ENCODE measurements at places on chromosomes 1 and 21.

GRCh38 chr21:39065917-39066316 lies 117.3 kb downstream of the PSMG1 start:
- DNase-seq: no peak

DNA sequence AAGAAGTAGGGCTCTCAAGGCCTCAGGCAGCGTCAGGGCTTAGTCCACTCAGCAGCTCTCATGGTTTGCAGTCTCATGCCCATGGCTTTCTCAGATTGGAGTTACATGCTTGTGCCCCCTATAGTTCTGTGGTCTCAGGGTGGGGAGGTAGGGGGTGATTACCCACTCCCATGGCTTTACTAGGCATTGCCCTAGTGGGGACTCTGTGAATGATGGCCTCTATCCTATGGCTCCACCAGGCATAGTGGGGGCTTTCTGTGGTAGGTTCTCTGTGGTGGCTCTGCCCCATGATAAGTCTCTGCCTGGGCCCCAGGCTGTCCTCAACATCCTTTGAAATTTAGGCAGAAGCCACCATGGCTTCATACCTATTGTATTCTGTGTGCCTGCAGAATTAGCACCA lies 48.9 kb downstream of the MSH4 start:
- DNase-seq: no peak

- DNase-seq: peak; percentile 95
Measured at GRCh38 chr1:10537082-10537766, 62.5 kb downstream of the PEX14 start.

GRCh38 chr1:66764994-66765578 lies 12.8 kb downstream of the DYNLT5 start:
- DNase-seq: no peak

DNA sequence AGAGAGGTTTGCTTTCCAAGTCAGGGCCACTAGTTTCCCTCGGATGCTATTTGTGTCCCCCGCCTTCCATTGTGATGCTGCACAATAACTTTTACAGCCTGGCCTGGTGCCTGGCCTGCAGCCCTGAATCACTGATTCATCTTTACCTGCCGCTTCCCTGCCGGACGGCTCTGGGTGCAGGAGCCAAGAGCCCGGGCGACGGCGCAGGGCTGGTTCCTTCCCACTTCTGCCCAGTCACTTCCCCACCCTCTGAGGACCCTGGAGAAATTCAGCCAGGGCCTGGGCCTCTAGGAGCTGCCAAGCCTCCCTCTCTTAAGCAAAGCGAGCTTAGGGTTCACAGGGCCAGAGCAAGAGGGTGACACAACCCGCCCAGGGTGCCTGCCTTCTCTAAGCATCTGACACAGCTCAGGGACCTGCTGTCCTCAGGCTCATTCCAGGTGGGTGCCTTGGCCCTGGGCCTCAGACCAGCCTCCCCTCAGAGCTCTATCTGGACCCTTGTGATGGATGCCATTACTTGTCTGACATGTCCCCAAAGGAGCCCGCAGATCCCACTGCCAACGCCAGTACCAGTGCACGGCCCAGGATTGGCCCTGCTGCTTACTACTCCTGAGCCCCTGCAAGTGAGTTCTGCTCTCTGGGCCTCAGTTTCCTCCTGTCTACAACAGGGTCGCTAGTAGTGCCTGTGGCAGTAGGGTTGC lies 381.0 kb upstream of the VAMP3 start:
- DNase-seq: no peak

DNA sequence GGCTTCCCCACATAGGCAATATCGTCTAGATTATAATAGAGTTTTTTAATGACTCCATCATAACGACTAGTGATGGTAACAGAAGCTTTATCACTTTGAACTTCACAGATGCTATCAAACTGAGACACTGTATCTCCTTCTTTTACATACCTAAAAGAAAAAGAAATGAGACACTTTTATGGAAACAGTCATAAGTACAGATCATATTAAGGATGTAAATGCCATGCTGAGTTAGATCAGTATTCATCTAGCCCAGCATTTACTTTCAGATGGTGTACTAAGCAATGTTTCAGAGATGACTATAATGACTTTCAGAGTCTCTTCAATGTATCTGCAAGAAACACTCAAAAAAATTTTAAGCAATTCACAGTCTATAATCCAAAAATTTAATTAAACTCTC lies 18.9 kb downstream of the DBT start:
- no peak for DNase-seq

DNA sequence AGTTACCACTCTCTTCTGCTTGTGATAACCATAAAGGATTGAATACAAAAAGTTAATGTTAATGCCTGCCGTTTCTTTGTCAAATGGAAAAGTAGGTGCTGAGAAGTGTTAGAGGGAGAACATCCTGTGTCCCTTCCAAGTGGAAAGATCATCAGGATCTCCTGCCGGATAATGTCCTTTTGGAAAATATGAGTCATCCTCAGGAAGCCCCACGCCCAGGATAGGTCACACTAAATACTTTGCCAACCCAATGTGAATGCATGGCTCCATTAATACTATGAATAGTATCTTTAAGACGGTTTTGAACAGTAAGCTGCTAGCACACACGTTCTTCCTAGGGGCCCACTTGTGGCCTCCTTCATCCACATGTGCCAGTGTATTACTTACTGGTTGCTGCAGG lies 279.5 kb downstream of the ZNF326 start:
- no peak for DNase-seq

DNA sequence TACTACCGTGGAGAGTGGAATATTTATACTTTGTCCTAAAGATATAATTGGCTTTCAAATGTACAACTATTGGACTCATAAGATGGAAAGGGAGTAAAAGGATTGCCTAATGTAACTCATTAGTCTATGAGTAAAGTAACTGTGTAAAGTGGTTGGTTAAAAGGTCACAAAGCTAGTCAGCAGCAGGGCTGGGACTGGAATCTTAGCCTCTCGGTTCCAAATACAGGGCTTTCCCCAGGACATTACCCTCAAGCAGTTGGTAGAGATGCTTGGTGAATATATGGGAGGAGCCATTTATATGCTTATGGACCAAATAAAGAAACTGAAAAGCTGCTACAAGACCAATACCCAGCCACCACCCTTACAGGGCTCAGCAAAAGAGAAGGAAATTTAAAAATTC lies 283.7 kb downstream of the HLX start:
- DNase-seq: no peak

DNA sequence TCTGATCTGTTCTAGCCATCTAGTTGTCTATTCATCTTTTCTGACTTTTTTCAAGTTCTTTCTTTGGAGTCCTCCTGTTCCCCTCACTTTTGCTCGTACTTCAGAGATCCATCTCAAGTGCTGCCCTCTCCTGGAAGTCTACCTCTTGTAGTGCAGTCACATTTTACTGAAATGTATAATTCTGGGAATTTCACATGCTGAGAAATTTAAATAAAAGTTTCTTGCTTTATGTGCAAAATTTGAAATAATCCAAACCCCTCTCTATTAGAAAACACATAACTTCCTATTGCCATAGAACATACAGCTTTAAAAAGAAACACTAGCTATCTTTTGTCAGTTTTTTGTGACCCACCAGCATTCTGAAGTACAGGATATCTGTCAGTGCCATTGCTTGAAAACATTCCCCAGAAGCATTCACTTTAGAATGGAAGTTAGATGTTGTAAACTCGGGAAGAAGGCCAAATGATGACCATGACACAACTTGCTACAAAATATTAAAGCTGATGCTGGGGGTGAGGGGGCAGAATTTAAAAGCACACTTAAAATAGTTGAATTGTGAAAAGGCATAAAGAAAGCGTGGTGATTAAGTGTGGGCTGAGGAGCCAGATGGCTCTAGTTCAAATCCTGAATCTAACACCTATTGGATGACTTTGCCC lies 22.0 kb downstream of the RLF start:
- DNase-seq: no peak

GRCh38 chr1:241701483-241702295 lies 49.6 kb downstream of the WDR64 start:
- DNase-seq: no peak

DNA sequence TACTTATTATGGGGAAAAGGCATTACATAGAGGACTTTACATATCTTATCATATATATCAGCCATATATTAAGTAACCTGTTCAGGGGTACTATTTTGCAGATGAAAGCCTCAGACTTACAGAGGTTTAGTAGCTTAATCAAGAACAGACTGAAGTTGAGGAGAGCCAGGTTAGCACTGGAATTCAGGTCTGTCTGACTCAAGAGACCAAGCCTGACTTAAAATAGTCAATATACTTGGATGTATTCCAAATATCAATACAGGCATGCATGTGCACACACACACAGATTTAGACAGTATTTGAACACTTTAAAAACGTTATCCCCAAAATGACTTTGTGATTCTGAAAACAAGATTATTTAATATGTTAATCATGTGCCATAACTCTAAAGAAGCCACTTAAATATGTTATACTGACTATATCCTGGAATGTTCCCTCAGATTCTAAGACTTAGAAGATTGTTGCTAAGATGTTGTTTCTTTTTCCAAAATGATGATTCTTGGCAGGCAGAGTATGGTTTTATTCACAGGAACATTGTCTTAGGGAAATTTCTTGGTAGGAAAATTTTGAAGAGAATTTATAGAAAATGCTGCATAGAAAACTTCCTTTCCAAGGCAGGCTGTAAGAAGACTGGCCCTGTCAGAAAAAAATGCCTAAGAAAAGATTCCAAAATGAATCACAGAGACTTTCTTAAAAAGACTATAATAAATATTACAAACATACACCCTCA lies 61.6 kb downstream of the ADAMTS1 start:
- no peak for DNase-seq

GRCh38 chr1:11564237-11564636 lies 85.3 kb downstream of the DISP3 start:
- no peak for DNase-seq

- DNase-seq: no peak
Measured at GRCh38 chr1:1086911-1087341, 12.8 kb upstream of the RNF223 start.

GRCh38 chr1:61254634-61255357 lies 172.4 kb downstream of the NFIA start:
- DNase-seq: no peak

GRCh38 chr1:214831956-214832355 lies 229.0 kb downstream of the CENPF start:
- DNase-seq: no peak

- no peak for DNase-seq
Measured at GRCh38 chr1:44246806-44247205, 33.5 kb downstream of the DMAP1 start.

Measured in NCI-H1092 (cell line).